ENCODE measurements at places on chromosomes 5 and 9.

- no peak for DNase-seq
Observed at GRCh38 chr9:114085387-114085789, 7.3 kb upstream of the AMBP start.

DNA sequence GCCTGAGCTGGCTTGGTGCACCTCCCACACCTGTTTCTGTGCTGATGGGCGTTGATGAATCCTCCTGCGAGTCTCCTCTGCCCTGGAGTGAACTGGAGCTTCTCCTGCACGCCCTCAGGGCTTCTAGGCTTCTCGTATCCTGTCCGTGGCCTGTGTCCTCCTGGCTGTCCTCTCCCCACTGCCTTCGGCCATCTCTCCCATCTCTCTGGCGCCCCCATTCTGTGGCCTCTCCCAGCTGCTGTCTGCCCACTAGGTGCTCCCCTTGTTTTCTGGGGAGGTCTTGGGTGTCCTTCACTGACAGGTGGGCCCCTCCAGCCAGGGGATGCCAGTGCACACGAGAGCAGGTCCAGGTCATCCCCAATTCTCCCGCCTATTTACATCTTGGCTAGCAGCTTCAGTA, 28.8 kb downstream of the AHRR start:
- DNase-seq = no peak

DNA sequence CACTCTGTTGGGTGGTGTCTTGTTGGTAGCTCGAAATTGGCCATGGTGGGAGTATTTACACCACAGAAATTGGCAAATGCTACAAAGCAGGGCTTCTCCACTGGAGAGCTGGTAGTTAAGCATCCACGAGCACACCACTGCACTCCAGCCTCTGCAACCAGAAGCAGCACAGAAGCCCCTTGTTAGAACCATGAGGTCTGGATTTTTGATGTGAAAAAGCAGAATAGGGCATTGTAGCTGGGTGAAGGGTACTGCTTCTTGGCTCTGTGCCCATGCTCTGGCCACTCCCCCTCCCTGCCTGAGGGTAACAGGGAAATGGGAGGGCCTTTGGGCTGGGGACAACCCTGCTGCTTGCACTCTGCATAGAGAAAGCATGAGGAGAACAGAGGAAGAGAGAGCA, 81.2 kb upstream of the UBTD2 start:
- no peak for DNase-seq

DNA sequence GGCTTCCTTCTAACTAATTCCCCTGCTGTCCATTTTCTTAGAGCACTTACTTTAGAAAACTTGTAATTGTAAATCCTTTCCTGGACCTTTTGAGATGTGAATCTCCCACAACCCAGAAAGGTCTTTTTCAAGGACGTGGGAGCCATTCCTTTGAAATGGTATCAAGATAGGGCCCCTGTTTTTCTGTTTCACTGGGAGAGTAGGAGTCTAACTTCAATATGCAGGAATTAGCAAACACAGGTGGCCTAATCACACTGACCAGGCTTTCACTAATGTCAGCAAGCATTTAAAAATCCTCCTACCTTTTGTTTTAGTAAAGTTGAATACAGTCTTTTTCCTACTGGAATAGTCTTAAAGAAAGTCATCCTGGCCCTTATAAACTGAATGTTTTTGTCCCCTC, 558.3 kb downstream of the PTPRD start:
- DNase-seq = no peak

GRCh38 chr9:124342776-124343485, 72.3 kb downstream of the PSMB7 start:
- no peak for DNase-seq

GRCh38 chr5:171790408-171790807, 4.8 kb downstream of the SMIM23 start:
- no peak for DNase-seq

- DNase-seq = peak; percentile 48
Observed at GRCh38 chr9:128203707-128204551, 750 bp downstream of the DNM1 start.

- DNase-seq = no peak
Observed at GRCh38 chr9:75239176-75239575, 150.9 kb downstream of the OSTF1 start.

DNA sequence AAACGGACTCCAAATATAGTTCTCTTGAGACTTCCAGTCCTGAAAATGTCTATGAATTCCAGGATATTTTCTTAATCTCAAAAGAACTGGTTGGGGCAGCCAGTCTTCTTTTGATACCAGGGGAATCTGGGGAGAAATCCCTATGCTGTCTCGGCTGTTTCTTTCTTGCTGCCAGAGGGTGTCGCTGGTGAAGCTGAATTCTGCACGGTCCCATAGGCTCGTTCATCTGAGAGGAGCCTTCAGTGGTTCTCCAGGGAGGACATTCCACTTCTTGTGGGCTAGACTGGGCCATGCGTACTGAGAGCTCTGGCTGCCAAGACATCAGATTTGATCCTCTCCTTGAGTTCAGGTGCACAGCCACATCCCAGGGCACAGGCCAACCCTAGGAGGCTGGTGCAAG, 155.0 kb upstream of the CLINT1 start:
- DNase-seq = no peak

GRCh38 chr9:128390813-128391711, 19.9 kb downstream of the URM1 start:
- DNase-seq = no peak

DNA sequence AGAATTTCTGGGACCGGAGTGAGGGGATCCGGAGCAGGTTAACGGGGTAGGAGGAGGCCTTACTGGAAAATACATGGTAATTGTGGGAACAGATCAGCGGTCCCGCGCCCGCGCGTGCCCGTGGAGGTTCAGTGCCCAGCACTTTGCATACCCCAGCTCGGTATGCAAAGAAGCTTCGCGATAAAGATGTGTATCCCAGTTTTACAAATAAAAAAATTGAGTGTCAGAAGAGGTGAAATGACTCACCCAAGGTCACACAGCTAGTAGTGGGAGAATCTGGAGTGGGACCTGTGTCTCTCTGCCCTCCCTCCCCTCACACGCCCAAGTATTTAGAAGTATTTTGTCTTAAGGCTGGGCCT, 967 bp downstream of the NEURL1B start:
- no peak for DNase-seq

GRCh38 chr5:138549414-138549813, 6.4 kb upstream of the ETF1 start:
- DNase-seq = no peak

DNA sequence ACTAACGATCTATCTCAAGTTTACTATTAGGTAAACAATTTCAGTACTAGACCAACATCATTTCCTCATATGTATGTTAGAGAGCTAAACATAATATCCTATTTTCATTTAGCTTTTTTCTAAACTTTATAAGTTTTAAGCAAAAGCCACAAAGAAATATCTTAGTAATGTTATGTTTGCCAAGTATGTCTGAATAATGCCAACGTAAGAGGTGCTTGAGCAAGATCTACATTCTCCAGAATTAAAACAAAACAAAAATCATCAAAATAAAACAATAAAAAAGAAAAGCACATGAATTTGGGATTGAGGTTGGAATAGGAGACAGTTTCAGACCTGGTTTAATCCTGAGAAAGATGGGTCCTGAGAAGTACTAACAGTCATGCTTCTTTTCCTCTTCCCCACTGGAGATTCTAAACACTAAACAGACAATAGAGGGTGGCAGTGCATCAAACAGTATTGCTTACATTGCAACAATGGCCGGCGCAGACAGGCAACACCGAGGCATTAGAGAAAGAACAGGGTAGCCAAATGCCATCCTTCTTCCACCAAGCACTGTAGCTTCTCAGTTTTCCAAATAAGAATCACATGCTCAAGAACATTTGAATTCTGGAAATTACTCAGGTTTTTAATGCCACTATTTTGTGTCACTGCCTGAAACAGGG, 33.6 kb downstream of the CSNK1A1 start:
- DNase-seq = no peak

DNA sequence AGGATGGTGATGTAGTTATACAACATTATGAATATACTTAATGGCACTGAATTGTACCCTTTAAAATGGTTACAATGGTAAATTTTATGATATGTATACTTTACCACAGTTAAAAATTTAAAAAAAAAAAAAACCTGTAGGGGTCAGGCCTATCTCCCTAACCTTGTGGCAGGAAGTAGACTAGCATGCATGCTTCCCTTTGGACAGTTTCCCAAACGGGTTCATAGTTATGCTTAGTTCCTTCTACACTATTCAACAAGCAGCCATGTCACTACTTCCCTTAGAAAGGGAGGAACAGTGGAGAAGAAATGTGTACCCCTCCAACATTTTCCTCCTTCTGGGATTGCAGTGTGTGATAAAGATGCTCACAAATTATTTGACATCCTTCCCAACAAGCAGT, 32.5 kb downstream of the IDNK start:
- no peak for DNase-seq

DNA sequence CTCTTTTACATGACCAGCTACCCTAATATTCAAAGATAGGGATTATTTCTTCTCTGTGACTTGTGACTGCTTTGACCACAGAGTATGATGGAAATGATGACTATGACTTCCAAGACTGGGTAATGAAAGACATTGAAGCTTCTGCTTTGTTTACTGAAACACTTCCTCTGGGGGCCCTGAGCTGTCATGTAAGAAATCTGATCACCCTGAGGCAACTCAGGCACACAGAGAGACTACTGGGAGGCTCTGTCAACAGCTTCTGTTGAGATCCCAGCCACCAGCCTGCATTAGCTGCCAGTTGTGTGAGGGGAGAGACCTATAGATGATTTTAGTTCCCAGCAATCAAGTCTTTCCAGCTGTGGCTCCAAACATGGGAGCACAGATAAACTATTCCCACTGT, 76.5 kb downstream of the KCTD16 start:
- no peak for DNase-seq

GRCh38 chr9:127572961-127573721, 38.9 kb upstream of the STXBP1 start:
- no peak for DNase-seq

DNA sequence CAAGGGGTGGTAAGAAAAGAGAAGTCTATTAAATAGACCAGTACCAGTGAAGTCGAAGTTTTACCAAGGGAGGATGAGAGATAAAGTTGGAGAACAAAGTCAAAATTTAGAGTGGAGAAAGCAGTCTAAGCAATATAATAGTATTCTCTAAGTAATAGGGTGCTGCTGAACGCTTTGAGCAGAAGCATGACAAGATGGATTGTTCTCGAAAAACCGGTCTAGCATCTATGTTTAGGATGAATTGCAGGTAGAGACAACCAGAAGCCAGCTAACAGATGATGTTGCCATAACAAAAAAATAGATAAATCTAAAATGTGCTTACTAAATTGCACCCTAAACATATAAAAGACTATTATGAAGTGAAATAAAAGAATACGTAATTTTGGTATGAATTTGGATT, 237.0 kb downstream of the PRELID2 start:
- no peak for DNase-seq

GRCh38 chr5:179470201-179470600, 80.2 kb upstream of the RUFY1 start:
- DNase-seq = no peak

DNA sequence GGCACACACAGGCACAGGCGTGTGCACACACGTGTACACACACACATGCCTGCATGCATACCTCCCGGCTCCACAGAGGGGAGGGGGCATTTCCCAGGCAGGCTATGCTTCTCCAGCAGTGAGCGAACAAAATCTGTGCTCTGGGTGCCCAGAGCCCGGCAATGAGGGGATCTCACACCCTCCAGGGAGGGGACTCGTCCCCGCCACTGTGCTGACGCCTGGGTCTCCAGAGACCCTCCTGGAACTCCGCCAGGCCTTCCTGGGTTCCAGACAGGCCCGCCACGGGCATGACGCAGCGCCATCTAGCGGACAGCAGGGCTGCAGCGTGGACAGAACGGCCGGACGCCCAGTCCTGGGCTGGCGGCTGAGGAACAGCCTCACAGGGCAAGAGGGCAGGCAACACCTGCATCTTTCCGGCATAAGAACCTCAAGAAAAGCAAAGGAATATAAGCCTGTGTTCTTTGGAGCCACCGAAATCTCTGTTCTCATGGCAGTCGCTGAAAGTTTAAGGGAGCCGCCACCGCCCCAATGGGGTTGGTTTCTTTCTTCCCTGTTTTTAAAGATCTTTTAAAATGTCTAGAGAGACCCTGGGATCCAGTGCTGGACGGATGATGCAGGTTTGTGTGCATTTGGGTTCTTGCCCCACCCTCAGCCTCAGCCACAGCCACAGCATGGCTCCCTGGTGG, 135.6 kb upstream of the PPP1R26 start:
- peak; percentile 44 for DNase-seq

- peak; percentile 26 for DNase-seq
Observed at GRCh38 chr9:5326893-5327548, 12.7 kb downstream of the RLN1 start.

DNA sequence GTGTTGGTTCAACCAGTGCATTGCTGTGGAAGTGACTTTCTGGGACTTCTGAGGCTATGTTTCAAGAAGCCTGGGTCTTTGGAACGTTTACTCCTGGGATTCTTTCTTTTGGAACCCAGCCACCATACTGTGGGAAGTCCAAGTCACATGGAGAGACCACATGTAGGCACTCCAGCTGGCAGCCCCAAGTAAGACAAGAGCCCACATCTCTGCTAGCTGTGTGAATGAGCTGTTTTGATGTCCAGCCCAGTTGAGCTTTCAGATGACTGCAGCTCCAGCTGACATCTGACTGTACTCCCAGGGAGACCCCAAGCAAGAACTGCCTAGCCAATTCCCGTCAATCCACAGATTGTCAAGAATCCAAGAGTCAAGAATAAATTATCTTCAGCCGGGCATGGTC, 60.1 kb upstream of the SPATA31D4 start:
- no peak for DNase-seq

GRCh38 chr5:6604946-6605345, 27.9 kb downstream of the NSUN2 start:
- no peak for DNase-seq

GRCh38 chr5:95812074-95812471, 10.5 kb downstream of the GLRX start:
- DNase-seq = no peak

- DNase-seq = no peak
Observed at GRCh38 chr9:7907551-7908337, 108.2 kb upstream of the DMAC1 start.

DNA sequence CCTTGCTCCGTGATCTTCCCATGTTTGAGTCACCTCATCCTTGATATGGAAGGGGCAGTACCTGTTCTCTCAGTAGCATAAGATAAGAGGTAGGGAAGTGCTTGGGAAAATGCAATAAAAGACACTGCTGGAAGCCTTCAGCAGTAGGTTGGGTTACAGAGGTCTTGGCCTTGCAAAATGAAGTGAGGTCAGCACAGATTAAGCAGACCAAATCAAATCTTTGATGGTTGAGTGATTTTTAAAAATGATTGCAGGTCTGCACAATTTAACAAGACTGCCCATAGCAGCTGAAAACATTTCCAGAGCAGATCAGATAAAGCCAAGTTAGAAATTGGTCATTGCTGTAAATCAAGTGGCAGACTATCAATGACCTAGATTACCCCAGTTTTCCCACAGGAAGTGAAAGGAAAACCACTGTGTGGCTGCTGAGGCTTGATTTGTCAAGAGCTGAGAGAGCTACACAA, 32.9 kb downstream of the PALM2AKAP2 start:
- no peak for DNase-seq

DNA sequence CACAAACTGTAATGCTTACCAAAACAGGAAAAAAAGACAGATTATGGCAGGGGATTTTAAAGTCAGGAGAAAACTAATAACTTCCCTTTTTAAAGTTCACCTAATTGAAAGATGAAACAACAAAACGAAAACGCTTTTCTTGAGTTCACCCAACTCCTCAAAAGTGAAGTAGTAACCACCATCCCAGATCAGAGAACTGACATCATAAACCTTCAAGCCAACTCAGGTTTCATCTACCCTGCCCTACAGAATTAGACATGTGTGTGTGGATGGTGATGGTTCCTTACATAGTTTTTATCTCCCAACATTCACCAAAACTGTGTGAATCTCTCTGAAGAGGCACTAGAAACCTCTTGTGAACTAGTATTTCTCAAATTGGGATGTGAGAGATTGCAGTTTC, 195.2 kb upstream of the PTGER4 start:
- no peak for DNase-seq

Data from activated T-cell treated with anti-CD3 and anti-CD28 coated beads, Interleukin-2, amount 50 U/mL, for 1 hour (primary cell).